Stimulated activated CD8-positive, alpha-beta memory T cell treated with anti-CD3 and anti-CD28 coated beads, Interleukin-4, amount 100 ng/mL, for 1 hour (primary cell): ENCODE measurements at places on chromosomes 16 and 17.

- DNase-seq = no peak
Observed at GRCh38 chr16:27066668-27067537, at the start of gene C16orf82. TSS of gene C16orf82 (plus strand) at chr16:27066927.

DNA sequence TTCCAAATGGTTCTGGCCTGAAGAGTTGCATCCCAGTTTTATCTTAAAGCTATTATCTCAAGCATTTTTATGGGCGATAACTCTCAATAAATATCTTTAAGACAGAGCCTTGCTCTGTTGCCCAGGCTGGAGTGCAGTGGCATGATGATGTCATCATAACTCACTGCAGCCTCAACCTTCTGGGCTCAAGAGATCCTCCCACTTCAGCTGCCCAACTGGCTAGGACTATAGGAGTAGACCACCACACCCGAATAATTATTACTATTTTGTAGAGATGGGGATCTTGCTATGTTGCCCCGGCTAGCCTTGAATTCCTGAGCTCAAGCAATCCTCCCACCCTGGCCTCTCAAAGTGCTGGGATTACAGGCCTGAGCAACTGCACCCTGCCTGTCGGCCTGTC is 26.1 kb upstream of the CYTH1 start:
- DNase-seq = no peak

DNA sequence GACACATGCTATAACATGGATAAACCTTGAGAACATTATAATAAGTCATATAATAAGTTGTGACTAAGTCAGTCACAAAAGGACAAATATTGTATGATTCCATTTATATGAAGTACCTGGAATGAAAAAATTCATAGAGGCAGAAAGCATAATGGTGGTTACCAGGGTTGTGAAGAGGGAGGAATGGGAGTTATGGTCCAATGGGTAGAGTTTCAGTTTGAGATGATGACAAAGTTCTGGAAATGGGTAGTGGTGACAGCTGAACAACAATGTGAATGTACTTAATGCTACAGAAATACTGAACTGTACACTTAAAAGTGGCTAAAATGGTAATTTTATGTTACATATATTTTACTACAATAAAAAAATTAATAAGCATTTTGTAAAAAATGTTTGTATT is 49.7 kb downstream of the MYO1D start:
- DNase-seq = no peak

- no peak for DNase-seq
Observed at GRCh38 chr17:42459801-42460281, 1.2 kb downstream of the ATP6V0A1 start.

GRCh38 chr17:75270966-75271232 is at the start of gene MIF4GD:
TSS of gene MIF4GD (minus strand) at chr17:75271231. CDS start at chr17:75270195, 1,036 bp downstream.
- no peak for DNase-seq

DNA sequence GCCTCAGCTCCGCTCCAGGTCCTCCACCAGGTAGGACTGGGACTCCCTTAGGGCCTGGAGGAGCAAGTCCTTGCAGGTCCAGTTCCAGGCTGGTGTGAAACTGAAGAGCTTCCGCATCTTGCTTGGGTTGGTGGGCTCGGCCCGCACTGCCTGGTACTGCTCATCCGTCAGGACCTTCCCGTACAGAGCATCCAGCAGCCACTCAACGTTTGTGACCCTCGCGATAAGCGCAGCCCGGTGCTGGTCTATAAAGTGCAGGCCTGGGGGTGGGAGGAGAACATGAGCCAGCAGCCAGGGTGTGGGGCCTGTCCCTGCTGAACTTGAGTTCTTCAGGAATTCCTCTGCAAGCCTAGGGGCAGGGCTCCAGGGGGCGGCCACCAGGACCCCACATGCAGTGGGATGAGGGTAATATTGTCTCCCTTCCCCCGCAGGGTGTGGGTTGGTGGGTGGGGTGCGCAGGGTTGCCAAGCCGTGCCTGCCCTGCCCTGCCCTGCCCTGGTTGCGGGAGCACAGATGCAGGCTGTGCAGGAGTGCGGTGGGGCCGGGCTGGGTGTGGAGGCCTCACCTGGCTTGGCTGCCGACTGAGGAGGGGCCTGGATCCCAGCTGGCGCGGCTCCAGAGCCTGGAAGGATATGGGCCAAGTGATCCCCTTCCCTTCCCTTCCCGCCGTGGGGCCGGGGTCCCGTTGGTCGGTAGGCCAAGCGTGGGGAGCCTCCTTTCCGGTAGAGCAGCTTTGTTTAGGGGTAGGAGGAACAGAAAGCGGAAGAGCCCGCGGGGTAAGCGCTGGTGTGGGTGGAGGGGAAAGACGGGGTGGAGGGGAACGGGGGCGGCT is 762 bp downstream of the PYCARD start:
- DNase-seq = no peak

DNA sequence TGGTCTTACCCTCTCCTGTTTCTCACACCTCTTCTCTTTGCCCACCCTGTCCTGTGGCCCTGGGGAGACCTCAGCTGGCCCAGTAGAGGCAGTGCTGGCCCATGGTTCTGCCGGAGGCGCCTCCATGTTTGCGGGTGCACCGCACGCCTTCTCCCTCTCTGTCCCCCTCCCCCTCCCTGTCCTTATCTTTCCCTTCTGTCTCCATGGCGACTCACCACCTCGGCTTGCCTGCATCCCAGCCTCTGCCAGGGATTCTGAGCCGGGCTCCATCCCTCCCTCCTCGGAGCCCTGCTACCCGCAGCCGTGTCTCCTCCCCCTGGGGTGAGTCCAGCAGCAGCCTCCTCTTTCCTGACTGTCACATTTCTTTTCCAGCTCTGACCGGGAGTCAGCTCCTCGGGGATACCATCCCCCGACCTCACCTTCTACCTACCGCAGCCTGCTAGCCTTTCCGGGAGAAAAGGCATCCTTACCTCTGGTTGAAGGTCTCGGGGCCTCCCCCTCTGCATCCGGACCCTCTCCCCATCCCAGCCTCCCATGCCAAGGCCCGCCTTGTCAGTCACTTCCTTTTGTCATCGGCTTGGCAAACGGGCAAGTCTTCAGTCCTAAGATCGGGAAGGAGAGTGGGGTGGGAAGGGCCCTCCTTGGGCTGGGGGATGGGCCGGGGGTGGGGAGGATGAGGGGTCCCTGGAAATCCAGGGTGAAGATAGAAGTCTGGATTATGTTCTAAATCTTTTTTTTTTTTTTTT is at the start of gene RNF112:
Gene RNF112 (plus strand): TSS at position 358 of the 746 bp plus-strand sequence. CDS start 177 bp downstream, at position 535.
- DNase-seq = no peak

- DNase-seq = no peak
Observed at GRCh38 chr16:55116165-55116920, 185.7 kb downstream of the IRX5 start.

- no peak for DNase-seq
Observed at GRCh38 chr16:49127103-49127502, 154.5 kb downstream of the CBLN1 start.

- DNase-seq = peak; percentile 1
Observed at GRCh38 chr17:33049781-33050414, 58.3 kb downstream of the SPACA3 start.

- DNase-seq = no peak
Observed at GRCh38 chr16:5722116-5722619, 624.6 kb upstream of the EEF2KMT start.

DNA sequence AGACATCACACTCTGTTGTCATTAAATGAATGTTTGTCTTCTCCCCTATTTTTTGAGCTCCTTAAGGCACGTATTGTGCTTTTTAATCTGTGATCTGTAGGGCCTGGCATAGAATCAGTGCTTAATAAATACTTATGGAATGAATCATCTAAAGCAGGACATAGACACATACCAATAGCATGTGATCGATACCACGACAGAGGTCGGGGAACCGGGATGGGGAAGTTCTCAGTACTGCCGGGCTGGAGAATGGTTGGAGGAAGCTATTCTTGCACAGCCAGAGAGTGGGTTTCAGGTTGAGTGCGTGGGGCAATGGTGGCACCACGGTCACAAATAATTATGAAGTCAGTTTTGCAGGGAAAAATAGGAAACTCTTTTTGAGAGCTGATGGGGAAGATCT is 26.8 kb downstream of the NLRP1 start:
- DNase-seq = no peak

DNA sequence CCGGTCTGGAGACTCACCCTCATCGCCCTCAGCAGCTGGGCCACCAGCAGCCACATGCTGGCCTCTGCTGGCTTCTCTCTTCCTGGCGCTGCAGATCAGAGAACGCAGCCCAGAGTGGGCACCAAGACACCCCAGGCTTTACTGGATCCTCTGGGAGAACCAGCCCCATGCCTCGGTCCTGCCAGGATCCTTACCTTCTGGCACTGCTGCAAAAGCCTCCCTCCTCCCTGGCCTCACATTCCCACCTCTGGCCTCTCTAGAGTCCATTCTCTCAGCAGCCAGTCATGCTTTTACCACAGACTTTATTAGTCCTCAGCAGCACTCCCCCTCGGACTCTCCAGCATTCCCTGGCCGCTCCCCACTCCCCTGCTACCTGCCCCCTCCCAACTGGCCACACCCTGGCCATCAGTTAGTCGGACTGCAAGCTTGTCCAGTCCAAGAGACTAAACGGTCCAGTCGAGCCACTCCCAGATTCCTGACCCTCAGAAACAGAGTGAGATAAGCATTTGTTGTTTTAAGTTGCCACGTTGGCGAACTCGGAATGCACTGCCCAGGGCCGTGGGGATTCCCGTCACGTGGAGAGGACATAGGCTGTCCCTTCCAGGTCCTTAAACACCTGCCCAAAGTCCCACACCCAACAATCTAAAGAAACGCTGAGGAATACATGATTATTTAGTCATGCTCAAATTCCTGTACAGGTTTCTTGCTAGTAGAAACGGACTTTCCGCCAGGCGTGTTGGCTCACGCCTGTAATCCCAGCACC is 5.9 kb upstream of the SPG7 start:
- no peak for DNase-seq

- DNase-seq = no peak
Observed at GRCh38 chr16:78425891-78426510, 326.5 kb downstream of the WWOX start.

DNA sequence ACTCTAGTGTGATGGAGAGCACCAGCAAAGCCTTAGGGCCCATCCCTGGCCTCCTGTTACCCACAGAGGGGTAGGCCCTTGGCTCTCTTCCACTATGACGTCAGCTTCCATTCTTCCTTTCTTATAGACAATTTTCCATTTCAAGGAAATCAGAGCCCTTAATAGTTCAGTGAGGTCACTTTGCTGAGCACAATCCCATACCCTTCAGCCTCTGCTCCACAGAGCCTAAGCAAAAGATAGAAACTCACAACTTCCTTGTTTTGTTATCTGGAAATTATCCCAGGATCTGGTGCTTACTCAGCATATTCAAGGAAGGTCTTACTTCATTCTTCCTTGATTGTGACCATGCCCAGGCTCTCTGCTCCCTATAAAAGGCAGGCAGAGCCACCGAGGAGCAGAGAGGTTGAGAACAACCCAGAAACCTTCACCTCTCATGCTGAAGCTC is at the start of gene CCL8:
Gene CCL8 (plus strand): TSS at position 397 of the 445 bp plus-strand sequence. CDS start 67 bp downstream, outside the sequence.
- no peak for DNase-seq

GRCh38 chr17:8693328-8693727 is 51.3 kb downstream of the CCDC42 start:
- no peak for DNase-seq

- no peak for DNase-seq
Observed at GRCh38 chr16:65235339-65236177, 113.7 kb upstream of the CDH11 start.

DNA sequence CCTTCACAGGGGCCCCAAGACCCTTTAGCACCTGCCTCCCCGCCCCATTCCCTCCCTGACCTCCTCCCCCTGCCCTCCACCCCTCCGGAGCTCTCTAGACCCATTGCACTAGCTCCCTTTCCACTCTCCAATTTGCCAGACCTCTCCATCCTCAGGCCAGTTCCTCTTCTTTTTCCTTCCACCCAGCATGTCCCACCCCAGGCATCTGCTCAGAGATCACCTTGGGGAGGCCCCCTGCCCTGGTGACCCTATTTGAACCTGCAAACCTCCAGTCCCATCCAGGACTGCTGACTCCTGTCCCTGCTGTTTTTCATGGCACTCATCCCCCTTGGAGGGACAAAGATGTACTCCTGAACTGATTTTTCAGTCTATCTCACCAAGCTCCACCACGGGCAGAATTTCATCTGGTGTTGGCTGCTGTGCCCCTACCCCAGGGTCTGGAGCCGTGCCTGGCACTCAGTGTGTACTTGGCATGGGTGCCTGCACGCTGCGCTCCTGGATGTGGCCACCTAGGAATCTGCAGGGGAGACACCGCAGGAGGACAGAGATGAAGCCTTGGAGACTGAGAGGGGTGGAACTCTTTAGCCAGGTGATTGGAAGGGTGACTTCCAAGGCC is 85.6 kb upstream of the CACNG5 start:
- DNase-seq = no peak

DNA sequence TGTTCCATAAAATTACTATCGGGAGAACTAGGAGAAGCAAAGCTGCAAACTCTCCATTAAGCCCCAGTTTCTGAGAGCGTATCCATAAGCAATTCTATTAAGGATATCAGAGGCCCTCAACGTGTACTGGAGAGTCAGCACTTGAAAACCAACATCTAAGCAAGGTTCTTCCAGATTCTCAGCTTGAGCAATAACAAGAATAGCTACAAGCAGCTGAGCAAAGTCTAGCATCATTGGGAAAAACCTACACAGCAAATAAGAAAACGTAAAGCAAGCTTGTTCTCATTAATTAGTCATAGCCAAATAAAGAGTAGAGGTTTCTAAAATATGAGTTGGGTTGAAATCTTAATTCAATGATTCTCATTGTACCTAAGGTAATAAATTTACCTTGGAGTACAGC is 26.9 kb upstream of the COX10 start:
- DNase-seq = no peak

- DNase-seq = no peak
Observed at GRCh38 chr16:89118361-89119165, 24.9 kb downstream of the ACSF3 start.

- DNase-seq = no peak
Observed at GRCh38 chr16:87207509-87207908, 109.7 kb downstream of the C16orf95 start.

DNA sequence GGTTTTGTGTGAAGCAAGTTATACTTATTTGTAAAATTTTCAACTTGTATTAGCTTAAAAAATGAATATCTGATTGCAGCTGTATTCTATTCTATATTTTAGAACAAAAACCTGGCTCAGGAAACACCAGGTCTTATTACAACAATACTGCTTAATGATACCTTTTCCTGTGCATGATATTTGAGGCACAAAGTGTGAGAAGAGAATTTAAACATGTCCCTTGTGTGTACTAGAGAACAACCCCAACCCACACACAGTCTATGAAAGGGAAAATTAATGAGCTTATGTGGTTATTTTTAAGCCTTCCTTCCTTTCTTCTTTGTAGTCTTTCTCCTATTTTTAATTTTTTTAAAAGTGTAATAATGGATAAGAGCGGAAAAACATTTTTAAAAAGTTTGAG is 122.6 kb upstream of the MON1B start:
- no peak for DNase-seq

DNA sequence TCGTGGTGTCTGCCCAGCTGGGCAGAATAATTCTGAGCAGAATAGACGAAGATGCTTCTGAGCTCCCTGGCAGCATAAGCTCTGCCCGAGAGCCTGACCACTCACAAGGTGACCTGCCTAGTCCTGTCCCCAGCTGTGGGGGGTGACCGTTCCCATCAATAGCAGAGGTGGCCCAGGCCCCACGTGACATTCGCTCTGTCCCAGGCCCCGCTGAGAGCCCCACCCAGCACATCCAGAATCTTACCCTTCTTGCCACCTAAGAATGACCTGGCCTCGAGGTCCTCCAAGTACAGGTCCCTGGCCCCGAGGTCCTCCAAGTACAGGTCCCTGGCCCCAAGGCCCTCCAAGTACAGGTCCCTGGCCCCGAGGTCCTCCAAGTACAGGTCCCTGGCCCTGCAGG is 695 bp upstream of the TMEM204 start:
- no peak for DNase-seq

GRCh38 chr16:18811925-18812324 is 10.6 kb upstream of the ARL6IP1 start:
- DNase-seq = no peak
